ENCODE measurements at places on chromosomes 6 and 20.

GRCh38 chr6:40160826-40161225, 226.6 kb upstream of the MOCS1 start:
- DNase-seq: no peak

DNA sequence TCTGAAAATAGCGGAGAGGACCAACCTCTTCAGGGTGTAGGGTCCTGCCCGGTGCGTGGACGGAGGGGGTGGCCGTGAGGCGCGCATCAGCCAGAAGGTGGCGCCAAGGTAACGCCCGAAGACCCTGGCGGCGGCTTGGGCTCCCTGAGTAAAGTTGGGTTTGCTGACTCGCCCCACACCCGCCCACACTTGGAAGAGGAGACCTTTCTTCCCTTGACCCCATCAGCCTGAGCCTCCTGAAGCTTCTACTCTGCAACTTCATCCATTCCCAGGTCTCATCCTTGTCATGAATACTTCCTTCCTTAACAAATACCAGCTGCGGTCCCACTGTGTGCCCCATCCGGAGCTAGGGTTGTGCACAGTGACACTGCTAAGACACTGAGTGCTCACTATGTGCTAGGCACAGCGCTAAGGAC, 14.6 kb downstream of the CD40 start:
- no peak for DNase-seq

- no peak for DNase-seq
Observed at GRCh38 chr6:73024598-73024997, 200.7 kb downstream of the KHDC1L start.

GRCh38 chr6:90021711-90022110, 127.4 kb downstream of the GJA10 start:
- DNase-seq: no peak

- no peak for DNase-seq
Observed at GRCh38 chr20:4457566-4458543, 263.9 kb upstream of the PRND start.

GRCh38 chr6:101940391-101940790, 546.9 kb downstream of the GRIK2 start:
- DNase-seq: no peak

- no peak for DNase-seq
Observed at GRCh38 chr6:47241742-47242482, 67.8 kb downstream of the TNFRSF21 start.

GRCh38 chr6:43772681-43773049, 2.7 kb downstream of the VEGFA start:
- no peak for DNase-seq

DNA sequence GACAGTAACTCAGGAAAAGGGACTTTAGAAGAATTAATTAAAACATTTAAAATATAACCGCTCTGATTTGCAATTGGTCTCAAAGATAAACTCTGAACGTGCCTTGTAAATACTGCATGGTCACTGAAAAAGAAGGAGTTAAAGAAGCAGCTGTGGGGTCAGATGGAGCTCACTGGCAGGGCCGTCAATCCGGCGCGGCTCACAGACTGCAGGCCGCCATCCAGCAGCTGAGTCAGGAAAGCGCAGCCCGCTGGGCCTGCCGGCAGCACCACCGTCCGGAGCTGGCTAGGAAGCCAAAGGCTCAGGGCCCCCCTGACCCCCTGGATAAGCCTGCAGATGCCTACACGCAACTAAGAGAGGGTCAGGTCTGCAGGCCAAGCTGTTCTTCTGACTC, 54.2 kb upstream of the FRMD1 start:
- no peak for DNase-seq

- no peak for DNase-seq
Observed at GRCh38 chr6:25481267-25481666, 170.7 kb upstream of the SCGN start.

DNA sequence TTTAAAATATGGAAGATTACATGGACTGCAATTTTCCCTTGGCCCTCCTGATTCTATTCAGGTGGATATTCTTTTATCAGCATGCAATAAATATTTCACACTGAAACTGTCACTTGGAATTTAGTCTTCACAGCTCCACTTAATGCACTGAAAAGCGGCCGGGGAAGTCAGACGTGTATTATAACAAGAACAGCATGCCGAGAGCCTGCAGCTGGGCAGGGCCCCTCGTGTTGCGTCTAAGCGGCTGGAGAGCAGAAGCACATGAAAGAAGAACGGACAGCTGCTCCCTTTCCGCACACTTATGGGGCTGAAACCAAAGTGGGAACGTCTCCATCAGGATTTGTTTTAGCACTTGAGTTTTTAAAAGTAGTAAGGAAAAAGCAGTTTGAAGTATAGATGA, 57.2 kb downstream of the LYRM4 start:
- no peak for DNase-seq

DNA sequence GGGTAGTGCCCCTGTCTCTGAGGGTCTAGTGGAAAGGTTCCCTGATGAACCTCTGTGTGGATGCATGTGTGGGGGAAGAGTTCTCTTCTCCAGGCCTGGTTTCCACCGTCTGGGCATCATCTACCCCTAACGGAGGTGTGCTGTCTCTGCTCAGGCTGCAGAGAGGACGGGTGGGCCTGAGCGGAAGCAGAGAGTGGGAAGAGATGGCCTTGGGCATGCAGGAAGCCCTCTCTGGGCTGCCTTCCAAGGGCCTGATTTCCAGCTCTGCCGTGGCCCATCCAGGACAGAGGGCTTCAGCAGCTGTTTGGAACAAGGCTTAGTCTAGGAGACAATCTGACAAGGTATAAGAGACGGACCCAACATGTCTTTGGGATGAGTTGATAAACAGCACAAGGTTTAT, 220.1 kb upstream of the DTNBP1 start:
- DNase-seq: no peak

DNA sequence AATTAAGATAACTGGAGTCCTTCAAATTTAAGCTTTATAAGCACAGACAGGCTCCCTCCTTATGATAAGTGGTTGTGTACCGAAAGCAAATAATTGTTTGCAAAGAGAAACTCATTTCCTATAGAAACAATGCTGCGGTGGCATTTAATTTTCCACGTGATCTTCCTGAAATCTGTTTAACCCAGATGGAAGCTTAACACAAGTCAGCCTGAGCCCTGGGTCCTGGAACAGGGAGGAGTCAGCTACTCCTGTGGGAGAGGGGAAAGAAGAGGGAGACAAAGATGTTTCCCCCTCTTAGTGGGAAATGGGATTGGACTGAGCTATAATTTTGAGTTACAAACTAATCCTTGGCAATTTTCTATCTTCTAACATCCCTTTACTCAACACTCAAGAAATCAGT, 136.5 kb downstream of the ELOVL4 start:
- no peak for DNase-seq

- DNase-seq: no peak
Observed at GRCh38 chr20:14865731-14866130, 528.3 kb upstream of the FLRT3 start.

- no peak for DNase-seq
Observed at GRCh38 chr20:50101887-50102286, 11.1 kb downstream of the UBE2V1 start.

GRCh38 chr6:118372413-118372812, 175.7 kb upstream of the PLN start:
- DNase-seq: no peak

- DNase-seq: no peak
Observed at GRCh38 chr6:53461696-53462095, 83.2 kb downstream of the GCLC start.

DNA sequence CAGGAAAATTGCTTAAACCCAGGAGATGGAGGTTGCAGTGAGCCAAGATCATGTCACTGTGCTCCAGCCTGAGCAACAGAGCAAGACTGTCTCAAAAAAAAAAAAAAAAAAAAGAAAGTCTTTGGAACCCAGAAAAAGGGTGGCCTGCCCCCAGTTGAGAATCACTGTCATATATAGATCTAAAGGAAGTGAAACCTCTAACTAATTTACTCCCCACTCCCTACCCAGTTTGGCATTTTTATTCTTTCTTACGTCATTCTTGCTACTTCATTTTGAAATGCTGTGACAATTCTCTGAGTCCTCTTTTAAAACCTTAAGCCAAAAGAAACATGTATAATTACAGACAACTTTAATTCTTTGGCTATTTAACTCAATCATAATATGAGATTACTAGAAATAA, 254.8 kb downstream of the CDC5L start:
- no peak for DNase-seq

DNA sequence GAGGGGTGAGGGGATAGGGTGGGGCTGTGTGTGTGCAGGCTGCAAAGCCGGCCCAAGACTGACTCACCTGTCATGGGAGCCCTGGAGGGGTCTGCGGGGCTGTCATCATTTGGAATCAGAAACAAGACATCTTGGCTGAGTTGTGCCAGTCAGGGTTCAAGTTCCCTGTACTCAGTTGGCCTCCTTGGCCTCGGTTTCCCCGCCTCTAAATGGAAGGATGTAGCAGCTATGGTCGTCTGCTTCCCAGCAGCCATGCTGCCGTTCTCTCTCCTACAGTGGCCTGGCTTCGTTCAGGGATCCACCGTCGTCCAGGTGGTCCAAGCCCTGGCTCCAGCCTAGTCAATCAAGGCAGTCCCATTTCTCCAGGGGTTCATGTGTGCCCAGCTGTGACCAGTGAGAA, 83.6 kb upstream of the PMEPA1 start:
- no peak for DNase-seq
